ENCODE measurements at places on chromosomes 2 and 18.

DNA sequence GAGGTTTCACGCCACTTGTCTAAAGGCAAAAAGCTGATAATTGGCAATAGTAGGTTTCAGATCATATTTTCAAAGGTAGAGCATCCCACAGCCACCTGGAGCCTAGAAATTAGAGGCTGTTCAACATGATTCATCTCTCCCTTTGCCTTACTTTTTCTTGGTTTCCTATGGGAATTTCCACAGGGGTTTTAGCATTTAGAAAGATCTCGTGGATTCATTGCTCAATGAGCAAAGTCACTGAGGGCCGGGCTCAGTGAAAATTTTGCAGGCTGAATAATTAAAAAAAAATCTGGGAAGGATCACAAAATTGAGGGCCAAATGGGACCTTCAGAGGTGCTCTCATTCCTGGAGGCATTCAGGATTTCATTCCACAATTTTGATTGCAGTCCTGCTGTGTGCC is 137.1 kb downstream of the VAPA start:
- DNase-seq: no peak

- DNase-seq: peak; percentile 41
These were observed 137.8 kb downstream of the PID1 start for GRCh38 chr2:229133155-229133772.

GRCh38 chr2:232955856-232956255 is 57.2 kb downstream of the NGEF start:
- no peak for DNase-seq

DNA sequence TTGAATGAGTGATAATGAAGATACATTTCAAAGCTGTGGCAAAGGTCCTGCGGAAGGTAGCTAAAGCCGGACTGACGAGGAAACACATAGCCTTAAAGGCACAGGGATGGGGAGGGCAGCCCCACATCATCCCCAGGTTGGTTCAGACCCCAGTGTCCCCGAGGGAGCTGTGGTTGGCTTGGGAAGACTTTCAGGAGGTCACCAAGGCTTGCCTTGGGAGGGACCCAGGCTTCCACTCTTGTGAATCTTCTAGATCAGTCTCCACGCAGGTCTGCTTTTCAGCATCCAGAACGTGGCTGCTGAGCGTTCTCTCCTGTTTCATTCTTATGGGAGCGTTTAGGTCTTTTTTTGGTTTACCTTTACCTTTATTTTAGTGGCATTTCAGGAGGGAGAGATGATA is 16.8 kb downstream of the KIF1A start:
- no peak for DNase-seq

DNA sequence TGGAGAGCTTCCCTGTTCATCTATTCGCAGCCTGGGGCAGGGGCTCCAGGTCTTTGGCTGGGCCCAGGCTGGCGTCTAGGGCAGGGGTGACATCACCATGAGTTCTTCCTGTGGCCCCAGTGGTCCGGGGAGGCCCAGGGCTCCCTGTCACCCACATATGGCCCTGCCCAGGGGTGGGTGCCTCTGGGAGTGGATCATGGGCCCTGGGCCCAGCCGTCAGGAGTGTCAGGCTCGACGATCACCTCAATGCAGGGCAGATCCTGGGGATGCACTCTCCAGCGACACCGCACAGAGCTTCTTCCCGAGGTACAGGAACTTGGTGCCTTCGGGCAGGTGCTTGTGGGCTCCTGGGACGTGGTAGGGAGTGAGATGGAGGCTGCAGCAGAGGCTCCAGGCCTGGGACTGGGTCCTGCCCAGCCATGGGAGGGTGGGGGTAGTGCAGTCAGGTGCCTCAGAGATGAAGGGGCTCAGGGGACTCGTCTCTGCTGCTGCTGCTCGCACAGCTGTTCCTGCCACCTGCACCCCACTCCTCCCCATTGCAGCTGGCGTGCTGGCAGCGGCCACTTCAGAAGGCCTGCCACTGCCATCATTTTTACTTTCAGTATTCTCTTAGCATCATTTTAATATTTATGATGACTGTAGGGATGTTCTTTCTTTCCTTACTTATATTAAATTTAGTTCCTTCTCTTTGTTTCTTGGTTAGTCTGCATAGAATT is 196.0 kb upstream of the VRK2 start:
- no peak for DNase-seq

- DNase-seq: no peak
These were observed 31.1 kb upstream of the INHBB start for GRCh38 chr2:120314690-120315366.

- DNase-seq: no peak
These were observed 3.6 kb upstream of the KYNU start for GRCh38 chr2:142873831-142874287.

DNA sequence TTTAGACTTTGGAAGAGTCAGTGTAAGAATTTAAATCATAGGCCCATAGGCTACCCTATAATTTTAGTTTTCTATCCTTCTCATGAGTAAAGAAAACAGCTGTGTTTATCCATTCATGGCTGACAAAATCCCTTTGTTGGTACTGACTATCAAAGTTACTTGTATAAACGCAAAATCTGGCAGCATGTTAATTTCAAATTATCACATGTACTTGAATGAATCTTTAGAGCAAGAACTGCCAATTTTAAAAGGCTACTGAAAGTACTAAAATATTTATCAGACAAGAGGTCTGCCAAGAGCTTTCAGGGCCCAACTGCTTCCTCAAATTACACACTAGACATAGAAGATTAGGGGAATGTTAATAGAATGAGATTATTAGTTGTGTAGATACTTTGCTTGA is 66.6 kb downstream of the MYL12B start:
- no peak for DNase-seq

GRCh38 chr2:24490181-24490689 is 819 bp upstream of the NCOA1 start:
- peak; percentile 13 for DNase-seq

DNA sequence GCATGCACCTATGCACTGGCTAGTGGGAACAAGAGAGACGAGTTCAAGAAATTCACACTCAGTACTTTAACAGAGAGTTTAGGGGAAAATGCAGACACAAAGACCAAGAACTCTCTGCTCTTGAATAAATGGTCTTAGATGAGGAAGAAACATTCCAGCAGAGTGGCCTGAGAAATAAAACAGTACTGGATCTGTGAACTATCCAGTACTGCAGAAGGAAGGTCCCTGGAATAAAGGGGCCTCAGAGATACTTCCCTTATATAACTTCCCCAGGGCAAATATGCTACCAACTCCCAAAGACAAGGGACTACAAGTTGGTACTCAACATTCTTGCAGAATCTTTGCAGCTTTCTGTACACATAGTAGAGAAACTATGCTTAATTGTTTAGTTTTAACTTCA is 70.9 kb upstream of the ARL5A start:
- no peak for DNase-seq

DNA sequence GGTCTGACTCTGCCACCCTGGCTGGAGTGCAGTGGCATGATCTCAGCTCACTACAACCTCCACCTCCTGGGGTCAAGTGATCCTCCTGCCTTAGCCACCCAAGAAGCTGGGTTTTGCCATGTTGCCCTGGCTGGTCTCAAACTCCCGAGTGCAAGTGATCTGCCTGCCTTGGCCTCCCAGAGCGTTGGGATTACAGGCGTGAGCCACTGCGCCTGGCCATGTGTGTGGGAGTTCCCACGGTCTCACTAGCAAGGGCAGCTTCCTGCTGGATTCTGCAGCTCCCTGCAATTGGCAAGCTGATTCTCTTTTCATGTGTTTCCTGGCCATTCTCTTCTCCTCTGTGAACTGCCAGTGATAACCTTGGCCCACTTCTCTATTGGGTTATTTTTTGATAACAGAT is 84.0 kb downstream of the USP40 start:
- no peak for DNase-seq

DNA sequence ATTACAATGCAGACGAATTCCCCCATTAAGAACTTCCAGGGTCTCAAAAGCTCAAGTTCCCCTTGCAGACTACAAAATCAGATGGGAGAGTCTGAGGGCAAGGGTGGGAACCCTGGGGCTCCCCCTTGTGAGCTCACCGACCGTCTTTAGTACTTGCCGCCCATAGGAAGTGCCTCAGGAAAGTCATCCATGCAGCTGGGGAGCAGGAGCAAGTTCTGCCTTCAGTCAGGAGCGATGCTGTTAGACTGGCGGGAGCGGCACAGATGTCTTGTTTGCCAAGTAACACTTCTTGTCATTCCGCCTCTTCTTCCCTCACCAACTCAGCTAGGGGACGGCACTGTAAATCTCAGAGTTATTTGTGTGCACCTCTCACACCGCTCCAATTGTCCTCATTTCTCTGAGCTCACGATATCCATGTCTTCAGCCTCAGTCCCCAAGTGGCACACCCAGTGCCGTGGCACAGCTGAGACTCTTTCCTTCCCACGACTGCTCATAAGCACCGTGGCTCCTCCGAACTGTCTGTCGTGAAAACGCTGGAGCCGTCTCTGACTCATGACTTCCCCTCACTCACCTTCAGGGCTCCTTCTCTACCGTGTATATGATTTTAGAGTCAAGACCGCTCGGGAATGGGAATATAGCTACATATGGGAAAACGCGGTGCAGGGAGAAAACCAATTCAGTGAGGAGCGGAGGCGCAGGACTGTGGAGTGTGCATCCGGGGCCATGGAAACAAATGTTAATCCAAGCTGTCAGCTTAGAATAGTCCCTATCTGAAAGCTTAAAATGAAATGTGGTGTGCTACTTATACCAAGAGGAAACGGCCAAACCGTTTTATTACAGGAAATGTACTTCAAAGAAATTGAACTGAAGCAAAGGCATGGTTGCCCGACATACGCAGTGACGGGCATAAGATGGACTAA is 34.0 kb downstream of the UXS1 start:
- no peak for DNase-seq

GRCh38 chr2:223554923-223555322 is 47.2 kb downstream of the SCG2 start:
- no peak for DNase-seq

DNA sequence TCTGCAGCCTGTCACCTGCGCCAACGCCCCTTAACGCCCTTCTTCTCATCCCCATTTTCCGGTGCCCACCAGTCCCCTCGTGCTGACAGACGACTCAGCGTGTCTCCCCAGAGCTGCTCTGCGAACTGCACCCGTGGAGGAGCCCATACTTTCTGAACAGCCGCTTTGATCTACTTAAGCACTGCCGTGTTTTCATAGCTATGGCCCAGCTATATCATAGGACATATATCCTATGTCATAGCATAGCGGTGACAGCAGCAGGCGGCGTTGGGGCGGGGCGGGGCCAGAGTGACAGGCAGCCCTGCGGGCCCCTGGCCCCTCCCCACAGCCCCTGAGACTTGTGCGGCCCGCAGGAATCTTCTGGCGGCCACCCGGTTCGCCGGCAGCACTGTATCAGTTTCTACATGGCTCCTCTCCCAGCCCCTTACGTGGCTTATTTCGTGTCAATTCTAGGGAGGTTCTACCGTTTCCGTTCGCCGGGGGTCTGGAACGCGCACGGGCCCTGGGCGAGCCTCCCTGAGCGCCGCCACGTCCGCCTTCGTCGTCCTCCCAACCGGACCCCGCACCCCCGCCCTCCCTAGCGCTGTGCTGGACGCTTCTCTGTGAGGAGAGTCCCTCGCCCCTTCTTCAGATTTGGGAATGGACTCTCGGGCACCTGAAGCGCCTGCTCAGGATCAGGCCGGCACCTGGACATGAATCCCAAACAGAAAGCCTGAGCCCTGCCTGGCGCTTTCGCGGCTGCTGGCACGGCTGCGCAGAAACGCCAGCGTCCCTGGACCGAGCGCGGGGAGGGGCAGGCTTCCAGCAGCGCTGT is 35.4 kb downstream of the PTPN18 start:
- peak; percentile 42 for DNase-seq

GRCh38 chr2:189109921-189110397 is 69.6 kb downstream of the COL5A2 start:
- DNase-seq: no peak

- DNase-seq: no peak
These were observed 1133.0 kb upstream of the LRRTM1 start for GRCh38 chr2:81437456-81438000.

- no peak for DNase-seq
These were observed 535 bp downstream of the HOXD3 start for GRCh38 chr2:176157499-176158185.

- no peak for DNase-seq
These were observed 10.7 kb downstream of the PIK3C3 start for GRCh38 chr18:41965634-41966255.

- DNase-seq: no peak
These were observed 121.5 kb downstream of the GCA start for GRCh38 chr2:162465430-162465829.

DNA sequence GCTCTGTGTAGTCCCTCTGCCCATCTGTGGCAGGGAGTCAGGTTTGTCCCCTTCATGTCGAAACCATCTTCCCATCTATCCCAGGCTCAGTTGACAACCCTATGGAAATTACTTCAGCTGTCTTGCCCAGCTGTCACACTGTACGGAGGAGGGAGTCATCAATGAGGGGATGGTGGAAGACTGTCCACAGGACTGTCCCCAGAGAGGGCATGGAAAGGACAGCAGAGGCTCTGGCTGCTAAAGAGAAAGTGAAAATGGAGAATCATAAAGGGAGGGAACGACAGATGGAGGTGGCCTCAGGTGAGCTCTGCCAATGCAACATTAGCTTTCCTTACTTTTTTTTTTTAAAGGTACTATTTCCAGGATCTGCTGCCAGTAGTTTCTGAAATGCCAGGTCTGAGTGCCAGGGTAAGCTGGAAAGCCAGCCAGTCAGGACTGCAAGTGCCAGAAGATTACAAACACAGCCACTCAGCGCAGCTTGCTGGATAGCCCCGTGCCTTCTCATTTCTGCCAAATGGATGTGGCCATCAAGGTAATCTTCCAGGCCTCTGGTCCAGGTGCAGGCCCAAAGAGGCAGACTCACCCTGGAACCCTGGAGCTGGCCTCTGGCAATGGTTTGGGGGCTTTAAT is 192.8 kb downstream of the AGPS start:
- DNase-seq: no peak

GRCh38 chr2:231357048-231357447 is 38.5 kb upstream of the B3GNT7 start:
- no peak for DNase-seq

DNA sequence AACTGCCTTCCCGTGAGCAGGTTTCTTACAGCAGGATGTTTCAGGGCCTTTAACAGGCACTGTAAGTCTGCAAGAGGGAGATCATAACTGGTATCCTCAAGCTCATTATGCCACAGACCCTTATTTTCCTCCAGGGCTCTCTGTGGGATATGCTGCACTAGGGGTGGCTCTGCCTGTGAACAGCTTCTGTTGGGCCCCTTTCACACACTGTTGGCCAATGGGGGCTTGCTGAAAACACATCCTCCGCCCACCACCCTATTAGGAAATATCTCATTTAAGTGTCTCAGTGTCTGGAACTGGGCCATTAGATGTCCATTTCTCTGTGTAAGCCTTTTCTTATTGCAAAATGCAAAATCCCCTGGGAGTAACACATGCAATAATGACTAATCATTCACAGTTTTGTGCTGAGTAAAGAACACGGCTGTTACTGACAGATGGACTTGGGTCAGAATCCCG is 414.3 kb upstream of the HS6ST1 start:
- DNase-seq: peak; percentile 40

- DNase-seq: no peak
These were observed 22.1 kb downstream of the TYMS start for GRCh38 chr18:679516-679915.

- DNase-seq: no peak
These were observed 3.4 kb downstream of the XIRP2 start for GRCh38 chr2:166891727-166892126.

- no peak for DNase-seq
These were observed 117.9 kb downstream of the LRATD1 start for GRCh38 chr2:14750433-14750832.
